ENCODE measurements at places on chromosomes 4 and X.
A peak's percentile ranks its signal among the peaks of the same experiment; 100 is the strongest.

DNA sequence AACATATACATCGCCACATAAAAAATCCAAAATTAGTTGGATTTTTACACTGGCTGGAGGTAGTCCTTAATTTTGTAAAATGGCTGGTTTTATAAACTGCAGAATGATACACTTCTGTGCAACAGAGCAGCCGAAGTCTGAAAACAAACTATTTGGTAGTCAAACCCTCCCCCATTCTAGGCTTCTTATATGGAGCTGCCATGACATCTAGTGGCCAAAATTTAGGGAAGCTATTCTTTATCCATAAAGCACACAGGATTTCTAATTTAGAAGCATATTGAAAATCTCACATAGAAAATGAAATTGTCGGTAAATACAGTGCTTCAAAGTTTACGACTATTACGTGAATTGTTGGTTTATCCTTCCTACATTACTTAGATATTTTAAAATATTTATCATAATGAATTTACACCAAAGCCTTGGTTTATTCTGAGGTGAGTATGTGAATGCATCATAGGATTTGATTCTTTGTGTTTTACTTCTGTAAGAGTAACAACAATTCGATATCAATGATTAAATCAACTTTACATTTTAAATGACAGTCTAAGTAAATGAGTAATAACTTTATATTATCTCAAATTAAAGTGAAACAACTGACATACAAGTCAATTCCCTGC, 113.4 kb upstream of the FAM241A start:
- DNase-seq = no peak
- no peaks in the 10 kb centered on the region for H3K4me1 ChIP-seq
- H3K27ac ChIP-seq = no peak overlapping the region
- H3K27me3 ChIP-seq = no peaks in the 10 kb centered on the region
- no peak overlapping the region for H3K4me3 ChIP-seq
- H3K36me3 ChIP-seq = no peaks in the 10 kb centered on the region

DNA sequence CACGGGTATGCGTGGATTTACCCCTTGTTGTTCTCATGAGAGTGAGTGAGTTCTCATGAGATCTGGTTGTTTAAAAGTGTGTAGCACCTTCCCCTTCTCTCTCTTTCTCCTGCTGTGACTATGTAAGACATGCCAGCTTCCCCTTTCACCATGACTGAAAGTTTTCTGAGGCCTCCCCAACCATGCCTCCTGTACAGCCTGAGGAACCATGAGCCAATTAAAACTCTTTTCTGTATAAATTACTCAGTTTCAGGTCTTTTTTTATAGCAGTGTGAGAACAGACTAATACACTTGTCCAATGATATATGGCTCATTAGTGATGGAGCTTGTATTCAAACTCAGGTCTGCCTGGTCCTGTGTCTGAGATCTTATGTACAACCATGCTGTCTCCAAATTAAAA, 28.5 kb upstream of the RTL3 start:
- no peaks in the 10 kb centered on the region for H3K4me1 ChIP-seq
- no peak for DNase-seq
- H3K4me3 ChIP-seq = no peak overlapping the region
- H3K27me3 ChIP-seq = no peaks in the 10 kb centered on the region

- no peaks in the 10 kb centered on the region for H3K27me3 ChIP-seq
- no peaks in the 10 kb centered on the region for H3K4me1 ChIP-seq
- DNase-seq = no peak
- no peak overlapping the region for H3K27ac ChIP-seq
Measured at GRCh38 chr4:89868276-89868675, 26.4 kb upstream of the MMRN1 start.

DNA sequence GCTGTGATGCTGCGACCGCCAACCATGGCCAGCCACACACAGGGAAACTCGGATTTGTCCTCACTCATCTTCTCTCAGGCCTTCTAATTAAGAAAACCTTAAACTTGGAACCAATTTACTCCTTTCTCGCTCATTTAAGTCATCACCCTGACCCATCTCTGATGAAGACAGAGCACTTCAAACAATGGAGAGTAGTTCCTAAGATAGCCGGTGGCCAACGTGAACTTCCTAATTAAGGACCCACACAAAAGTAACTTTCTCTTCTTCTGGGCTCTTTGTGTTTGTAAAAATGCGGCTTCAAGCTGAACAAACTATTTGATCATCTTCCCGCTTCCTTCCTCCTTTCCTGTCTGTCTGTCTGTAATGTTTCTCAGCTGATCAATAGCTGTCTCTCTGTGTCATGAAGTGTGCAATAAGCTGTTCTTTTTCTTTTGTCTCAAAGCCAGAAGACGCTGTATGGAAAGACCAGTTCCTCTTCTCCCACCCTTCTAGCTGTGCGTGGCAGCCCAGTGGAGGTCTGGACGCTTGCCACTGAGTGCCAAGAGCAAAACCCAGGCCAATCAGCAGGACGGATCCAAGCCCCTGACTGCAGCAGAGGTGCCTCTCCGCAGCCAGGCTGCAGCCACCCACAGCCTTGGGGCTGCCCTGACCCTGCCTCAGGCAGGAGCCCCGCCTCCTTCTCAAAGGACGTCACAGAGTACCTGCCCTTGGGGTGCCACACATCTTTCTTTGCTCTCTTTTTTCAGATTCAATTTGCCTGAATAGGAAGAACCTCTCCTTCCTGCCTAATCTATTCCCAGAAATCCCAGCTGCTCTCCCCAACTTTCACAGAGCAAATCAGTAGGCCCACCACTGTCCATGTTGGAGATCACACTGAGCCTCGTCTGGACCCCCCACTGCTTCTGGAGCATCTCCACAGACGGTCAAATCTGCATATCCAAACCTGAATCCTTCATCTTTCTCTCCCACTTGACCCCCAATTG, 59.3 kb downstream of the MAML3 start:
- H3K27ac ChIP-seq = peak overlapping the region; percentile 23
- no peaks in the 10 kb centered on the region for H3K4me1 ChIP-seq
- no peaks in the 10 kb centered on the region for H3K27me3 ChIP-seq
- DNase-seq = peak; percentile 57

DNA sequence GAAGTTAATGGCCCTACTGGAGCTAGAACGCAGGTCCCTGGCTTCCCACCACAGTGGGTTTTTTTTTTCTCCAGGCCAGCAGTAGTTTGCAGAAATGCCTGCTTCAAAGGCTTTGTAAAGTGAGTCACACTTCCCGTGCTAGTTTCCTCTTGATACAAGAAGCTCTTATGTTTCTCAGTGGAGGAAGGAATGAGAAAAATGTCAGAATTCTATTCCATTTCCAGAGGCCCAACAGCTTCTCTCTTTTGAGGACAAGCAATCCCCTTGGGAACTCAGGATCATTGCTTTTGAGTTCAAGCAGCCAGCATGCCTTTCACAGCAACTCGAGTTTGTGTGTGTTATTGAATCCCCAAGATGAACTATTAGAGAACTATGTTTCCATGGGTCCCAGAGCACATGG, 134.3 kb downstream of the GUCY2F start:
- no peak for DNase-seq
- H3K4me1 ChIP-seq = peaks cover 6% of the 10 kb centered on the region
- H3K36me3 ChIP-seq = no peaks in the 10 kb centered on the region
- H3K4me3 ChIP-seq = no peak overlapping the region
- H3K27me3 ChIP-seq = no peaks in the 10 kb centered on the region

- H3K27ac ChIP-seq = no peak overlapping the region
- H3K4me3 ChIP-seq = no peak overlapping the region
- H3K36me3 ChIP-seq = no peaks in the 10 kb centered on the region
- H3K27me3 ChIP-seq = no peaks in the 10 kb centered on the region
- no peak for DNase-seq
Measured at GRCh38 chr4:174434455-174434854, 87.8 kb downstream of the HPGD start.

GRCh38 chrX:12814420-12814819, 23.2 kb downstream of the PRPS2 start:
- H3K4me3 ChIP-seq = no peak overlapping the region
- H3K36me3 ChIP-seq = no peaks in the 10 kb centered on the region
- no peak for DNase-seq
- H3K27me3 ChIP-seq = no peaks in the 10 kb centered on the region
- H3K4me1 ChIP-seq = no peaks in the 10 kb centered on the region

DNA sequence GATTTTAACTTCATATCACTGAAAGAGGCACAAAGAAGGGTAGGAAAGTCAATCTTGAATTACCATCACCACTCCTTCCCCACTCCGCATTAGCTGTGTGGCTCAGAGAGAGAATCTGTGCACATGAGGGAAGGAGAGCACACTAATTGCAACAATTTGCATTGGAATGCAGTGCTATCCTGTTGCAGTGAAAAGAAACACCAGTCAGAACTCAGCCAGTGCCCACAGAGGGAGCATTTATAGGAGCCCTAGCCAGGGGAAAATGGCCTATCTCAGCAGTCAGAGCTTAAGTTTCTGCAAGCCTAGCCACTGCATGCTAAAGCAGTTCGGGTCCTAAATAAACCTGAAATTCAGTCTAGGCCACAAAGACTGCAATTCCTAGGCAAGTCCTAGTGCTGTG, 159.4 kb upstream of the AR start:
- no peaks in the 10 kb centered on the region for H3K4me1 ChIP-seq
- no peaks in the 10 kb centered on the region for H3K27me3 ChIP-seq
- no peak overlapping the region for H3K27ac ChIP-seq
- H3K4me3 ChIP-seq = no peak overlapping the region
- DNase-seq = no peak

GRCh38 chr4:29009908-29010307, 1710.3 kb upstream of the PCDH7 start:
- H3K36me3 ChIP-seq = no peaks in the 10 kb centered on the region
- no peaks in the 10 kb centered on the region for H3K4me1 ChIP-seq
- no peak overlapping the region for H3K27ac ChIP-seq
- H3K4me3 ChIP-seq = no peak overlapping the region
- H3K27me3 ChIP-seq = no peaks in the 10 kb centered on the region
- no peak for DNase-seq

DNA sequence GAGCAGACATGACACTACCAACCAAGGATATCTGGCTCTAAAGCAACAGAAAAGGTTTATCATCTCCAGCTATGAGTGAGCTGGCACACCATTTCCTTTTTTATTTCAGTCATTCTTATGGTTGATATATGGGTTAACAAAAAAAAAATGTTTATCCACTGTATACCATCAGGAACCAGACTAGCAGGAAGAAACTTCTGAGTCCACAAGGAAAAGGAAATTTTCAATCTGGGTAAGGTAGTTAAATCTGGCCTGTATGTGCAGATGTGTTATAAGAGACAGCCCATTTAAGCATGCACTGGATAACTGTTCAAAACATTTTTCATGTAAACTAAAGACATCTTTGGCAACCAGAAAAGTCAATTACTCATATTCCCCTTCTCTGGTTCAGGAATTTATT, 35.0 kb downstream of the AMMECR1 start:
- H3K36me3 ChIP-seq = no peaks in the 10 kb centered on the region
- DNase-seq = no peak
- no peak overlapping the region for H3K4me3 ChIP-seq
- H3K27me3 ChIP-seq = no peaks in the 10 kb centered on the region
- no peaks in the 10 kb centered on the region for H3K4me1 ChIP-seq

- no peaks in the 10 kb centered on the region for H3K36me3 ChIP-seq
- DNase-seq = no peak
- H3K27ac ChIP-seq = no peak overlapping the region
- H3K4me3 ChIP-seq = no peak overlapping the region
- H3K4me1 ChIP-seq = no peaks in the 10 kb centered on the region
- H3K27me3 ChIP-seq = no peaks in the 10 kb centered on the region
Measured at GRCh38 chr4:101824500-101824899, 34.0 kb downstream of the BANK1 start.

DNA sequence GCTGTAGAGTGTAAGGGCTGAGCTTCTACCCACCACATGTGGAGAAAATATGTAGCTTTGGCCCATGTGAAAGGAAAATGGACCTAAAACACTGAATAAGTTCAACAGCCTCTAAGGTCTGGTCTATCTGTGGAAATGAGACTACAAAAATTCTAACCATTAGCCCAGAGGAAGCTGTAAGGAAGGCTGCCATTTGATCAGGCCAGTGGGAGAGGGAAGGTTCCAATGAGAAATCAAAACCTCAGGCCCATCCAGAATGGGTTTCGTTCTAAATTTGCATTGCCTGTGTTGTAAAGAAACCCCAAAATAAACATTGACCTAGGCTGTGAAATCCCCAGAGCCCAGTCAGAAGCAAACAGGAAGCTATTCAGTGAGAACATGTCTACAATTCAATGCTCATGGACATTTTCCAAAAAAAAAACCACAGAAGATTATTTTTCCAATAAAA, 320.4 kb upstream of the SLC7A11 start:
- no peak overlapping the region for H3K4me3 ChIP-seq
- H3K27ac ChIP-seq = no peak overlapping the region
- DNase-seq = no peak
- H3K27me3 ChIP-seq = no peaks in the 10 kb centered on the region
- no peaks in the 10 kb centered on the region for H3K4me1 ChIP-seq

GRCh38 chrX:51332188-51332942, at the start of gene NUDT10:
Gene NUDT10 (plus strand): TSS chrX:51332822. CDS start chrX:51332966, 144 bp downstream.
- peak within 1 kb of the TSS; percentile 24 for H3K4me3 ChIP-seq
- H3K36me3 ChIP-seq = no peaks in the 10 kb centered on the region
- H3K4me1 ChIP-seq = no peaks in the 10 kb centered on the region
- no peak within 1 kb of the TSS for H3K27ac ChIP-seq

DNA sequence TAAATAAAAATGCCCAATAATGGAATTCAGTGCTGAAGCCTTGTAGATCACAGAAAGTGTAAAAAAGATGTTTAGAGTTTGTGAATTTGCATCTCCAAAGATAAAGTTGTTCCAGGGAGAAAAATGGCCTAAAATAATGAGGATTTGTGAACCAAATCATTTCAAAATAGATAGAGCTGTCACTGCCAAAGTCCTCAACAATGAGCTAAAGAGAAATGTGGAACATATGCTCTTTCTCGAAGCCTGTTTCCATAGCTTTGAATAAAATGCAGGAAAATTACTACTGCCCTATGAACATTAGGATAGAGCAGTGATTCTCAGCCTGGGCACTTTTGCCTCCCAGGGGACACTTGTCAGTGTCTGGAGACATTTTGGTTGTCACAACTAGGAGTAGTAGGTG, 3.4 kb upstream of the AP1S2 start:
- DNase-seq = no peak
- H3K27ac ChIP-seq = no peak overlapping the region
- H3K4me3 ChIP-seq = no peak overlapping the region
- no peaks in the 10 kb centered on the region for H3K36me3 ChIP-seq

- H3K27me3 ChIP-seq = no peaks in the 10 kb centered on the region
- H3K4me1 ChIP-seq = no peaks in the 10 kb centered on the region
- H3K4me3 ChIP-seq = no peak overlapping the region
- H3K36me3 ChIP-seq = no peaks in the 10 kb centered on the region
- H3K27ac ChIP-seq = no peak overlapping the region
Measured at GRCh38 chrX:128754130-128754529, 701.9 kb upstream of the ACTRT1 start.

GRCh38 chrX:48569958-48570357, 4.3 kb upstream of the RBM3 start:
- no peak for DNase-seq
- no peaks in the 10 kb centered on the region for H3K36me3 ChIP-seq
- no peaks in the 10 kb centered on the region for H3K27me3 ChIP-seq
- H3K4me1 ChIP-seq = no peaks in the 10 kb centered on the region
